ENCODE measurements at places on chromosomes 5 and 9.

GRCh38 chr9:135533113-135533512 lies 11.9 kb downstream of the LCN1 start:
- DNase-seq = no peak

- DNase-seq = no peak
These were observed 7.7 kb downstream of the HNRNPK start for GRCh38 chr9:83972286-83972685.

- no peak for DNase-seq
These were observed 398 bp upstream of the BASP1 start for GRCh38 chr5:17216974-17217492.

GRCh38 chr5:27241564-27242257 lies 203.3 kb upstream of the CDH9 start:
- no peak for DNase-seq

DNA sequence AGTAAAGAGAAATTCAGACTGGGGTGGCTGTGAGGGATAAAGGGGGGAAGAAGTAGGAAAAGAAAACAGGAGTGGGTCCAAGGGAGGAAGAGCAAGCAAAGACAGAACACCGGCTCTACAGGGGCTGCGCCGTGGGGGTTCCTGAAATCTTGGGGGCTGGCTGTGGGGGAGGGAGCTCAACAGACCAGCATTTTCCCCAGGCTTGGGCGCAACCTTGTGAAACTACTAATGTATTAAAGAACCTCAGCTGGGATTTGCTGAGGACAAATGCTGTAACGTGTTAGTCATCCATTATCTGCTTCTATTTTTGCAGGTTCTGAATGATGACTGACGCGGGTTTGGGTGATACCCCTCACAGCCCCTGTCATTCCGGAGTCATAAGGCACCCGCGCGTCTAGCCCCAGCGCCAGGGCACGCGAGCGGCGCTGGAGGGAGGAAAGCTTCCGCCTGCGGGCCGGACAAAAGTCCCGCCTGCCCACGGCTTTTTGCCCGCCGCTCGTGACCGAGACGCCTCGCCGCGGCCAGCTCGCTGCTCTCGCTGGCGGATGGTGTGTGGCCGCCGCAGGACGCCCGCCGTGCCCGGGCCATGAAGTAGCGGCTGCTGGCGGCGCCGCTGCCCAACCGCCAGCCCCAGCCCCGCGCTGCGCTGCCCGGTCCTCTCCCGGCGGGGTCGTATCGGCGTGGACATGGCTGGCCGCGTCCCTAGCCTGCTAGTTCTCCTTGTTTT lies 110.6 kb downstream of the PAM start:
- DNase-seq = no peak

GRCh38 chr5:154654486-154655371 lies 100.4 kb upstream of the LARP1 start:
- DNase-seq = no peak
